Esophagus mucosa (tissue), 1 donor: ENCODE measurements at places on chromosomes 12 and 14. TPM values are rescaled to one million over a fixed set of nuclear protein-coding genes. Genes with fewer than 3 reads are reported as not detected.

Gene STAC3
- total RNA-seq, result 1.1 TPM

Gene SAMD15
- 0.88 TPM for total RNA-seq

Gene SLCO1A2
- not detected for total RNA-seq

Gene CLEC12A
- 0.36 TPM for total RNA-seq

Gene SERPINA10
- total RNA-seq, result not detected

Gene GLIPR1L2
- total RNA-seq, result 0.24 TPM

Gene SLC25A21
- 0.80 TPM for total RNA-seq

Gene DNAI7
- total RNA-seq, result not detected

Gene CLEC4D
- total RNA-seq, result 0.24 TPM

Gene SLC6A12
- total RNA-seq, result 0.12 TPM

Gene NYNRIN
- total RNA-seq, result 6.1 TPM

DNA sequence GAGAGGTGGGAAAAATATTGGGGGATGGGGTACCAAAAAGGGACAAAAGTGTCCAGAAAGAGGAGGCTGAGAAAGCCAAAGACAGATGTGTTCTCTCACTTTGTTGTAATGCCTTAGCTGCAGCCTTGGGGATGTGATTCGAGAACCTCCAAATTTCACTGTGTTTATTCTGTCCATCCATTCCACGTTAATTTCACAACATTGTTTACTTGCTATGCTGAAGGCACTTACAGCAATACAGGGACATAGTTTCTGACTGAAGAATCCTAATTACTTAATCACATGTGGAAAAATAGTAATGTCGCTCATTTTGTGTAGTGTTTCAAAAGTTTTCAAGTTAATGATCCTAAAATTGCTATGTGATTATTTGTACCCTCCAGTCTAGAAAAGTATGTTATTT lies 146.2 kb upstream of the SLC38A2 start:
- no peak for ATAC-seq

DNA sequence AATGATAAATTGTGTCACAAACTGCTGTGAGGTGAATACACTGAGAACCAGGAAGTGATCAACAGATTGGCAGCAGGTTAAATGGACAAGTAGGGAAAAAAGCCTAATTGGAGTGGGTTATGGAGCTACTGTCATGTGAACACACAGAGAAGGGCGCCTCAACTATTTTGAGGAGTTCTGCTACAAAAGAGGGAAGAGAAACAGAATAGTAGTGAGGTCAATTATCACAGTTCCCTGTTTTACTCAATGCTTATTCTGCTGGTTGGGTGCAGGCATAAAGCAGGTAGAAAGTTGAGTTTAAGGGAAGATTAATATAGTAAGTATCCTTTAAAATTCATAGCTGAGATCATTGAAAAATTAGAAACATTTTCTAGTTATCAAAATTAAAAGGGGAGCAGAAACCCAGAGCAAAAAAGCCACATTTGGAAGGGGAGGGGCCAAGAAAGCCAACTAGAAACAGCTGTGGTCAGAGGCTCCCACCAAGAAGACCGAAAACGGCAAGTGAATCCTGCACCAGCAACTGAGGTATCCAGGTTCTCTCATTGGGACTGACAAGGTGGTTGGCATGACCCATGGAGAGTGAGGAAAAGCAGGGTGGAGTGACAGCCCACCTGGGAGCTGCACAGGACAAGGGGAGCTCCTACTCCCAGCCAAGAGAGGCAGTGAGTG lies 105.7 kb downstream of the ZC3H14 start:
- ATAC-seq, result no peak

- no peak for ATAC-seq
Observed at GRCh38 chr14:54778618-54779345, 123.8 kb downstream of the GCH1 start.

DNA sequence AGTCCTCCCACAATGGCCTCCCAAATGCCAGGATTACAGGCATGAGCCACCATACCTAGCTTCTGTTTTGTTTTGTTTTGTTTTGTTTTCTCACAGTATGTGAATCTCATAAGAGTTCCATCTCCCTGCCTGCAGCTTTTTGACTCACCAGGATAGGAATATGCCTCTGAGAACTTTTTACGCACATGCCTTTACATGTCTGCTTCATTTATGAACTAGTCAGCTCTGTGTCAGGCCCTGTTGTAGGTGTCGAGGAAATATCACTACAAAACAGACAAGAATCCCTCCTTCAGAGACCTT lies 89.0 kb downstream of the BORCS5 start:
- ATAC-seq, result peak; percentile 77

DNA sequence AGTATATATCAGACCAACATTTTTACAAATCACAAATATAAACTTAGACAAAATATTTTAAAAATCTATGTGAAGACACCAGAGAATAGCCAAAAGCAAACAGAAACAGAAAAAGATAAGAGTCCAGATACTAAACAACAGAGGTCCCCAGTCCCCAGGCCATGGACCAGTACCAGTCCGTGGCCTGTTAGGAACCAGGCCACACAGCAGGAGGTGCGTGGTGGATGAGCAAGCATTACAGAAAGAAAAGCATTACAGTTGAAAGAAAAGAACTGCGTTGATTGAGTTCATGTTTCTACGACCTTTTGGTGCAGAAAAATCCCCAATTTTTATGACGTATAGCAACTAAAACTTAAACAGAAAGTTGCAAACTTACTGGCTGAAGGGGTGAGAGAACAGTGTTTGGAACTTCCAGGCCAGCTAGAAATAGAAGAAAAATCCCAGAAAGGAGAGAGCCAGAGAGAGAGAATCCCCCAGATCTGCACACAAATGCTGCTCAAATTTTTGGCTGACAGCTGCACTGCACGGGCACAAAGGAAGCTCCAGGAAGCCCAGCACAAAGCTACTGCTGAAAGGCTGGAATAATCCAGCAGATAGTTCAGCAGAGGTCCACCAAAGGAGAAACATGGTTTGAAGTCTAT lies 159.6 kb upstream of the C14orf180 start:
- no peak for ATAC-seq

DNA sequence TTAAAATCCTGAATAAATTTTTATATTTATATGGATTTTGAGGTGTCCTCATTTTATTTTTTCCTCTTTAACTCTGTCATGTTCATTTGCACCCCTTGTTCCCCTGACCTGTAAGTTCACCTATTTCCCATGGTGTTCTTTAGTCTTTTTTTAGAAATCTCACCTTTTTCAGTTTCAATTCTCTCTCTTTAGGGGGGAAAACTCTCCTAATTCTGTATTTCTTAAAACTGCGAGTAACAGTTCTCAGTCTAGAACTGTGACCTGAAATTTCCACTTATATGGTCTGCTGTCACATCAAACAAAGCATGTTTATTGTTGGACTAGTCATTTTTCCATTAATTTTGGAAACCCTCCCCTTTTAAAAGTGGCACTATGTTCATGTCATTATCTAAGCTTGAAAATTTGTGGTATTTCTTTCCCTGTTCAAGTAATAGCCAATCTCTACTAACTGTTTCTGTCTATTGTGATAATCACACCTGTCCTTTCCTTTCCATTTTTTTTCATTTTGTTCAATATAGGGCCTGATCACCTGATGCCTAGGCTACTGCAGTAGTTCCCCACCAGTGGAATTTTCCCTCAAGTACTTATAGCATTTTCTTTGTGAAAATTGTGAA lies 14.0 kb upstream of the FBXO33 start:
- ATAC-seq, result no peak

GRCh38 chr12:52337054-52337453 lies 15.9 kb upstream of the KRT83 start:
- ATAC-seq, result no peak

DNA sequence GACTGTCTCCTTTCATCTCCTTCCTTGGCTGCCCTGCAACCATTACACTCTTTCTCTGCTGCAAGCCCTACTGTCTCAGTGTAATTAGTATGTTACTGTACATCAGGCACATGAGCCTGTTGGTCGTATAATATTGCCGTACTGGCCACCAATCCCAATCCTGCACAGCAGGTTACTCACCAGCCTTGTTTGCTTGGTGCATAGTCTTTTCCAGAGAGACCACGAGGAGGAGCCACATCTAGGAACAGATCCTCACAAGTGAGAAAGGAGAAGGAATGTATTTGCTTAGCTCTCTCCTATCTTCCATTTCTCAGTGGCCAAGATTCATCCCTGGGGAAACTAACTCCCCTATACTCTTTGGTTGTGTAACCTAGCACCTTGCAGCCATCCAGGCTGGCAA lies 33.0 kb upstream of the BICDL1 start:
- ATAC-seq, result no peak

DNA sequence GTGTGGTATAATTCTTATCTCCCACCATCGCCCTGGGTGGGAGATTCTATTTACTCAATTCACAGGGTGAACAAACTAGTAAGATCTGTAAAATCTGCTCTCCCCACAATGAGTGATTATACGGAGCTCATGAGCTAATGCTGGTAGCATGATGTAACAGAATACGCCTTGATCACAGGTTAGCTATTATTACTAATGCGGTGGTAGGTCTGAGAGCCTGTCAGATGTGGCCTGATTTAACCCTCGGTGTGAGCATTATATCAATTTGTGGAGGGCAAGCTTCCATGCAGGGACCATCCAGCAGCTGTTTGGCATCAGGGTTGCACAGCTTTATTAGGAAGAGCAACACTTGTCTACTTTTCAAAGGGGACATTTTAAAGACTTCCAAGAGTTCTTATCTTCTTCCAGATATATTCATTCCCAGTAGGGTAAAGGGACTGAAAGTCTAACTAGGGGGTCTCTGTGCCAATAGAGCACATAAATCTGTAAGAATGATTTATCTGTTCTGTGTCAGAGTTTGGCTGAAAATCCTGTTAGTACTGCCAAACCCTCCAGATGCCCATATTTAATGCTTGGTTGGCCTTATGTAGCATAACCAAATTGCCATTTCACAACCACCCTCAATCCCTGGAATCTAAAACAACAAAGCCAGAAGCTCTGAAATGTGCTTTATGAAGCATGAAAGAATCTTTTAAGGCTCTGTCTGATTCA lies 18.7 kb downstream of the TSHR start:
- ATAC-seq, result peak; percentile 48

- ATAC-seq, result peak; percentile 12
Observed at GRCh38 chr12:52878507-52879393, 26.1 kb downstream of the KRT8 start.

GRCh38 chr14:88983755-88984154 lies 159.3 kb downstream of the TTC8 start:
- ATAC-seq, result no peak

DNA sequence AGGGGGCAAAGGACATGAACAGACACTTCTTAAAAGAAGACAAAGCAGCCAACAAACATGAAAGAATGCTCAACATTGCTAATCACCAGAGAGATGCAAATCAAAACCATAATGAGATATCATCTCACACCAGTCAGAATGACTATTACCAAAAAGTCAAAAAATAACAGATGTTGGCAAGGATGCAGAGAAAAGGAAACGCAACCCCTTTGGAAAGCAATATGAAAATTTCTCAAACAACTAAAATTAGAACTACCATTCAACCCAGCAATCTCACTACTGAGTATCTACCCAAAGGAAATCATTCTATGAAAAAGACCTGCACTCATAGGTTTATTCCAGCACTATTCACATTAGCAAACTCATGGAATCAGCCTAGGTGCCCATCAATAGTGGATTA lies 25.6 kb downstream of the MDM1 start:
- no peak for ATAC-seq

- ATAC-seq, result no peak
Observed at GRCh38 chr12:59603754-59604153, 7.9 kb downstream of the SLC16A7 start.

- no peak for ATAC-seq
Observed at GRCh38 chr12:47383942-47384341, 304.2 kb upstream of the AMIGO2 start.

DNA sequence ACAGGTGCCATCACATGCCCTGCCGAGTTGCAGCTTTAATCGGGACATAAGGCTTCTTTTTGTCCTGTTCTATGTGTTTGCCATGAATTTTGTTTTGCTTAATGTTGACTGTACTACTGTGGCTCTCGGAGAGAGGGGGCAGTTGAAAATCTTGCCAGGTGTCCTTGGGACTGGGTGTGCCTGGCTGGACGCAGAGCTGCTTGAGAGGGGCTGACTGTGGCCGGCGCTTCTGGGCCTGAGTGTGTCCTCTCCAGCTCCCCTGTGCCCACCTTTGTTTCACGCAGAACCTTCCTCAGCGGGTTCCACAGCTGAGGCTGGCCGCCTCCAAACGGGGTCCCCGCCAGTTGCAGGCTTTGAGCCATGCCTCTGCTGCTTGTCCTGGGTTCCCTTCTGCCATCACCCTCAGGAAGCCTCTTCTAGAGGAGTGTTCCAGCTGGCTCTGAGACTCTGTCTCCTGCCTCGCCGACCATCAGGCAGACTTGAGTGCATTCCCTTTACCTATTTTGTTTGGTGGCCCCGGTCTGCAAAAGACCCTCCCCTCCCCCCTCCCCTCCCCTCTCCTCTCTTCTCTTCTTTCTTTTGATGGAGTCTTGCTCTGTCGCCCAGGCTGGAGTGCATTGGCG lies 49.7 kb downstream of the DDX51 start:
- no peak for ATAC-seq

- ATAC-seq, result peak; percentile 5
Observed at GRCh38 chr14:68898248-68899032, 80.7 kb downstream of the ACTN1 start.

DNA sequence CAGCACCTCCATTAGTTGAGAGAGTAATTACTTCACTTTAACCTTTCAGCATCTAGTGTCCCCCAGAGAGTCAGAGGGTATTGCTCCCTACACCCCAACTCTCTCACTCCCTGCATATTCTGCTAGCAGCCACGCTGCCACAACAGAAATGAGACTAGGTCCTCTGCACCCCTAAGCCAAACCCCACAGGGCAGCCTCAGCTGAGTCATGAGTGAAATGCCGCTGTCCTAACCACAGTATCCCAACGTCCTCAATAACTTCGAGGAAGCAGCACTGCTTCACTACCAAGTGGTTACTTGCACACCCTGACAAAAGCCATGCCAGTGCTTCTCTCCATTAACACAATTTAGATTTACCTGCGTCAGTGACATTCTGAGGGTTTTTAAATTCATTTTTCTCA lies 6.9 kb upstream of the LYZ start:
- no peak for ATAC-seq

DNA sequence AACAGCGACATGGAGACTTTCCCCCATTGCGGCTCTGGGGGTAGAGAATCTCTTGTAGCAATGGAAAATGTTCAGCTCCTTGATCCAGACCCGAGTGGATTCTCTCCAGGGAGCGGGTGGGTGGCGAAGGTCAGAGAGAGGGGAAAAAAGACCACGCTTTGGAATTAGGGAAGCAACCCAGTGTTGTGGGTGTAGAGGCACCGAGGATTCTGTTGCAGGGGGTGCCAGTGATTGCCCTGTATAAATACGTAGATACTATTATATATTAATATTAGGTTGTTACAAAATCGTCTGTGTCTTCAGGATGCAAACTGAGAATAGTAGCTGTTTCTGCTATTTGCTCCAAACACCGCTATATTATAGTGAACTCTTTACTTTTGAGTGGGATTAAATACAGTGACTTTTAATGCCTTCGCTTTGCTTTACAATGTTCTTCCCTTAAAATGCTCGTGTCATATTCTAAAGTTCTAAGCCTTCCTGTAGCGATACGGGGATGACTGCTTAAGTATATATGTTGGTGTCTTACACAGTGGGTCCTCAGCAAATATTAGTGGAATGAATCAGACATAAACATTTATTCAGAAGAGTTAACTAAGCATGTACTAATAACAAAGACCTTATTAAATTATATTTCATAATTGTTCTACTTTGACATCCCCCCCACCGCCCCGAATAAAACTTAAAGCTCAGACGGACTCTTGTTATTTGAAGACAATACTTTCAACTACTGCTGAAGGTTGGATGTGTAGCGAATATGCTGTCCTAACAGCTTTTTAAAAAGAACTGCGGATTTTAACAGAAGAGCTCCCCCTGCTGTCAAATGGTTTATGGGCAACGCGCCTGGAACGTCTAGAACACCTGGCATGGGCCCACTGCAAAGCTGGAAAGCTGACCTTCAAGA lies 136.4 kb upstream of the KRAS start:
- ATAC-seq, result peak; percentile 49

GRCh38 chr12:82723093-82723492 lies 36.4 kb downstream of the TMTC2 start:
- ATAC-seq, result no peak
